ENCODE measurements at places on chromosomes 2 and 18. TPM values are rescaled to one million over a fixed set of nuclear protein-coding genes. Genes with fewer than 3 reads are reported as not detected.

The CROCC2 gene
- total RNA-seq = 17.4 TPM

The STARD6 gene
- not detected for total RNA-seq

The FOXI3 gene
- 0.17 TPM for total RNA-seq

The IL36RN gene
- 0.09 TPM for total RNA-seq

The DSC3 gene
- 1.3 TPM for total RNA-seq

Data from lung (tissue), 17 donors.